Vagina (tissue), 2 donors: ENCODE measurements at places on chromosomes 6 and 20.

- no peak for DNase-seq
Observed at GRCh38 chr6:129031051-129031599, 148.2 kb downstream of the LAMA2 start.

DNA sequence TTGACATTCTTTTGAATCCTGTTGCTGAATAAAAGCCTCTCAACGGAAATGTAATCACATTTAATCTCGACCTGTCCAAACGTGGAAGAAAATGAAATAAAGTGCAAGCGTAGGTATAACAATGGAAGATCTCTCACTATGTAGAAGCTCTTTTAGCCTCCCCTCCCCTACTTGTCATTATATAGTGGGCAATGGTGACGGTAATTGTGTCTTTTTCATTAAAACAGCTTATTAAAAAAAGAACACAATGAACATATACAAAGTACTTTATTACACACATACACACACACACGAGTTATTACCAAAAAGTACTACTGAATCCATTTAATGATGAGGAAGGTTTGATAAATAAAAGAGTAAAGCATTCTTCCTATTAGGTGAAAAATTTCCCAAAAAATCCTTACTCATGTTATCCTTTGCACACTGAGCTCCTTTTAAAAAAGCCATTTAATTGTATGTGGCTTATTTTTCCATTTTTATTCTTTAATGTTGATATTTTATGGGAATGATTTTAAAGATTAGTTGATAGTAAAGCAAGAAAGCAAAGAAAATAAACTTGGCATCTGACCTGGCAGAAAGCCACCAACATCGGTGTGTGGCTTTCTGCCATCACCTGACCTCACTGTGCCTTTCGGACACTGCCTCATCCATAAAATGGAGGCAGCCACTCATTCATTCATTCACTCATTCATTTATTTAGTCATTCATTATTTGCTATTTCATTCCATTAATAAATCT is 493 bp upstream of the SGK1 start:
- no peak for DNase-seq

DNA sequence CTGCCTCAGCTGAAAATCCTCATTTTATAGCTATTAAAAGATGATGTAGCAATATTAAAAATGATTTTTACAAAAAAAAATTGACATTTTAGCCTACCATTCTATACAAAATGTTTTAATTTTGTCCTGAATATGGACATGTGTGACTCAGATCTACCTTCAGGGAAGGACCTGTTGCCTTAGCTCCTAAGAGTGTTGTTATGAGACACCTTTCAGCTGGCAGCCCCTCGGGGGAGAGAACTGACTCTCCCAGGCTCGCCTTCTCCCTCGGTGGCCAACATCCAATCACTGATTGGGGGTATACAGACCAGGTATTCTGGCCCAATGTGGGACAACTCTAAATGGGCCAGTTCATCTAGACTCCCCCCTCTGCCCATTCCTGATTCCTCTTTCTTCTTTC is 32.5 kb upstream of the MRAP2 start:
- DNase-seq = no peak

DNA sequence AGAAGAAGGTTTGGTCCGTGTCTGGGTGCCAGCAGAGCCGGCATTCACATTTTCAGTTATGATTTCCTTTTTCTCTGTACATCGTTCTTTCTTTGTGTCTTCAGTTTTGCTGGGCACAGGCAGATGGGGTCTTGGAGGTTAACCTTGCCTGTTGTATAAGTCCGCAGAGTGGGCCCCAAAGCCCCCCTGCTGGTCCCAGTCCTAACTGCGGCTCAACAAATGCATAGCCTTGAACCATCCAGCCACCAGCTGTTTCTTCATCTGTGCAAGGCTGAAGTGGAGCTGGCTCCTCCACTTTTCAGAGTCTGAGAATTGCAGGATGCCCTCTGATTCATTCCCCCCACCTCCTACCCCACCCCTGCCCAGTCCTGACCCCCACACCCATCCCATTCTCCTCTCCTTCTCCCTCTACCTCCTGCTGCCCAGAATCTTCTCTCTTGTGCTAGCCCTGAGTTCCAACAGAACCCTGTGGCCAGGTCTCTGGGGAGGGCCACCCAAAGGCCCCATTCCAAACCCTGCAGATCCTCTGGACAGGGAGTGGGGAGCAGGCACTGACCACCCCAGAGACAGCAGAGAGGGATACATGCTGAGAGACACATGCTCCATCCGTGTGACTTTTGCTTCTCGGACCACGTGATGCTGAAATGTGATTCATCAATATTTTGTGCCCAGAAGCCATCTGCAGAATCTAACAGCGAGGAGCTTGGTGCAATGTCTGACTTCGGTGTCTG is 386.5 kb upstream of the SULF2 start:
- DNase-seq = no peak

DNA sequence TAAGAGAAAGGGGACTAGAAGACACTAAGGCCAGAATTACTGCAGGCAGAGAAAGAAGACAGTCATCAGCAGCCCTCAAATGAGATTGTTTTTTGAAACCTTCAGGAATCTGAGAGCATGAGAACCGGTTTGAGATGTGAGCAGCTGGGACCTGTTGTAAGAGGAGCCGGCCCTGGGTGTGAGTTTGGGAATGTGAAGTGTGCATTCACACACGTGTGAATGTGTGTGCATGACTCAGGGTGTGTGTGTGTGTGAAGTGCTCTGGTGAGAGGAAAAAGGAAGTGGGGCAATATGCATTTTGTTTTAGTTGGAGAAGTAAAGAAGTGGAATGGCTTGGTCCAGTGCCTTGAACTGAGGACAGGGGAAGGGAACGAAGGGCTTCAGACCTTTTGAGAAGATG is 4.3 kb downstream of the SCUBE3 start:
- DNase-seq = no peak

- no peak for DNase-seq
Observed at GRCh38 chr6:163078712-163079111, 335.8 kb upstream of the QKI start.

DNA sequence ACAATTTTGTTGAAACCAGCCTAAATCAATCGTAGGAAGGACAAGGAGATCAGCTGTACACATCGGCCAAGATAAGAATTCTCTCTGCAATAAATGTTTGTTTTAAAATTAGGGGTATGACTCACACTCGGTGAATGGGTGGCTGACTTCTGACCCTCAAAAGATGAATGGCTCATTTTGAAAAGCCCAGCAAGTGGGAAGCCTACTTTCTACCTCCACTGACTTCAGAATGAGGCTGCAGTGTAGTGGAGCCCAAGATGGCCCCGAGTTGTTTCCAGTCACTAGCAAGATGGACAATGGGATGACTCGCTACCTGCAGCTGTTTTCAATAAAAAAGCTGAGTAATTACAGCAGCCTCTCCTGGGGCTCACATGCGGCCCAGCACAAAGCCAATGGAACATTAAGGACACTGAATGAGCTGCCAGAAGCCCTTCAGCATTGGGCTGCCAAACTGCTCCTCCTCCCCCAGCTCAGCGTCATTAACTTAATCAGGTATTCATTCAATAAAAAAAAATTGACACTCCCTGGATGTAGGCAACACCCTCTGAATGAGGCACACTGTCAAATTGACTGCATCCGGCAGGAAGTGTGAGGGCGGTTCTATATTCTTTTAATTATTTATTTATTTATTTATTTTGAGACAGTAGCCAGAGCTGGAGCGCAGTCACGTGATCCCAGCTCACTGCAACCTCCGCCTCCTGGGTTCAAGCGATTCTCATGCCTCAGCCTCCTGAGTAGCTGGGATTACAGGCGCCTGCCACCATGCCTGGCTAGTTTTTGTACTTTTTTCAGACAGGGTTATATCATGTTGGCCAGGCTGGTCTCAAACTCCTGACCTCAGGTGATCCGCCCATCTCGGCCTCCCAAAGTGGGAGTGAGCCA is 107.3 kb downstream of the GMPR start:
- DNase-seq = no peak

- no peak for DNase-seq
Observed at GRCh38 chr6:108203189-108204112, 37.6 kb downstream of the NR2E1 start.

GRCh38 chr6:144075875-144076274 is 19.5 kb downstream of the SF3B5 start:
- DNase-seq = no peak

DNA sequence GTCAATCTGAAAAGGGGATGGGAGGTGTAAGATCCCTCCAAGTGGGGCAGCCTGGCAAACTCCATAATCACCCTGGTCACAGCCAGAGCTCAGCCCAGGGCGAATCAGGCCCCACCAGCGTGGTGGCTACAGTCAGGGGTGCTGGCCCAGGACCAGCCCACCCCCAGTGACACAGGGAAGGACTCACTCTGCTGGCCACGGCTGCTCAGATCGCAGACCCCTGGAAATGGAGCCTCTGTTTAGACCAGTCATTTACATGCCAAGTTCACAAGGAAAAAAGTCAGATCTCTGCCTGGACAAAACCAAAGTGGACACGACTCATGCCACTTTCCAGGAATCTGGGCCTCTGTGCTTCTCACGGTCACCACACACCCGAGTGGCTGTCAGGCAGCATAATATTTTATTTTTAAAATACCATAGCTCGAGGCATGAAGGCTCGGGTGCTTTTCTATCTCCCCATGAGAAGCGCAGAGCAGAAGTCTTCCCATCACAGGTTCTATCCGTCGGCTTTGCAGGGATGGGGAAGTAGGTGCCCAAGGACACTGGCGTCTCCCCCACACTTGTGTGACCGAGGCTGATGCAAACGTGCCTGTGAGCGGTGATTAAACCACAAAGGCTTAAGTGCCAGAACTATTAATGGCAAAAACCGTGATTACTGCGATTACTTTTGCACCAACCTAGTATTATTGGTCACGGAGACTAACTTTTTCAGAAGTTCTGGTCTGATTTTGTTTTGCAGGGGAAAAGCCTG is 13.0 kb downstream of the PXDC1 start:
- DNase-seq = no peak

- DNase-seq = peak; percentile 64
Observed at GRCh38 chr6:170211404-170212025, 79.4 kb downstream of the DLL1 start.

- DNase-seq = no peak
Observed at GRCh38 chr20:986733-987355, 15.3 kb downstream of the RSPO4 start.

DNA sequence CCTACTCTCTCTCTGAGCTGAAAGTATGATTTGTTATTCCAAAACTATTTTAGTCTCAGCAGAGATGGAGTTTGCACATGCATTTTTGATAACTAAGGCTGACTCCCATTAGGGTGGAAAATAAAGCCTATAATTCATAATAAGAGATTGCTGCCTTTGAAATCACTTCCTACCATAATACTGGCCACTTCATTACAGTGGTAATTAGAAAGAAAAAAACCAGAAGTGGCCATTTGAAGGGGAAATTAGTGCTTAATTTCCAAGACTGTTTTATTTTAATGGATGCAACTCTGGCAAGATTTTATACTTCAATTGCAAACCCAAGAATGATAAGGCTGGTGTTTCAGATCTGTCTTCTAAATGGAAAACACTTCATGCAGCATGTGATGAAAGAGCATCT is 43.4 kb downstream of the SLC35B3 start:
- no peak for DNase-seq

DNA sequence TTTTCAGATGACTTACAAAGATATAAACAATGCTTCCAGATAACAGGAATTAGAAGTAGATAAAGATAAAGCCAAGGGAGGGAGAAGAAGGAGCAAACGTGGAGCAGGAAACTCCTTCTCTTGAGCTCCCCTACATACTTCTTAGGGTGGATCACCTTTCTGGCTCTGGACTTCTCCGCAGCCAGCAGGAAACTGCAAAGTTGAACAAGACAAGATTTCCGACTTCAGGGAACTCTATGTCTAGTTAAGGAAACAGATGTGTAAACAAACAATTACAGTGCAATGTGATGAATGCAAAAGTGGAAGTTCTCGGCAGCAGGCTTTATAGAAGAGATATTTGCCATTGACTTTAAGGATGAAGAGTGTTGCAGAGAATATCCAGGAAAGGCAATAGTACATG is 134.0 kb upstream of the MARCKS start:
- DNase-seq = no peak

- DNase-seq = no peak
Observed at GRCh38 chr6:27478141-27478705, 5.3 kb upstream of the ZNF184 start.

GRCh38 chr6:44235891-44236516 is 10.9 kb upstream of the HSP90AB1 start:
- DNase-seq = no peak
